ENCODE measurements at places on chromosomes 11 and 22. TPM values are rescaled to one million over a fixed set of nuclear protein-coding genes. Genes with fewer than 3 reads are reported as not detected.

DNA sequence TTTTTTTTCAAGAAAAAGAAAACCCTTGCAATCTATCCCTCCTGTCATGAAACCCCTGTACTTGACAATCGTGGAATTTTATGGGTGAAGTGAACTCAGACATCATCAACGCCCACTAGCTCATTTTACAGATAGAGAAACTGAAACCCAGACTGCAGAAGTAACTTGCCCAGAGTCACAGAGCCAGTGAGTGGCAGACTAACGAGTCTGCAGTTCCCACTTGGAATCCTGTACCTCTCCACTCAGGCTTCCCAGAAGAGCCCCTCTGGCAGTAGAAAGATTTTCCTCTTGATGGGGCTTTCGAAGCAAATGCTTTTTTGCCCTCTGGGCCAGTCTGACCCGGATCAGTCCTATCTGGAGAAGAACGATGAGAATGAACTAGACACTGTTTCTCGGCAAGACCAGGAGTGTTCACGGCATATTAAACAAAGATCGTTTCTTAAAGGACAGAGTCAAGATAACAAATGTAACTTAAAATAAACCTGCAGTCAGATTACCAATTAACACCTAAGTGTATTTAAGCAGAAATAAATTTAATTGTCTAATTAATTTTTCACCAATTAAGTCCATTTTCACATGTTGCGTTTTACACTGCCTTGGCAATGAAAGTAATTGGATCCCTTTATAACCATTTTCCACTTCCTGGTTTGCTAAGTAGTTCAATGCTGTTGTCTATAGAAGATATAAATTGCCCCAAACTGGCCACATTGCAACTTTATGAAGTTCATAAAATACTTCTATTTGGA lies 61.3 kb upstream of the CREB3L1 start:
- no peak for DNase-seq

CWC15 gene
- polyA plus RNA-seq, result 126 TPM

- no peak for DNase-seq
Measured at GRCh38 chr22:35417606-35418005, 17.7 kb downstream of the MCM5 start.

DNA sequence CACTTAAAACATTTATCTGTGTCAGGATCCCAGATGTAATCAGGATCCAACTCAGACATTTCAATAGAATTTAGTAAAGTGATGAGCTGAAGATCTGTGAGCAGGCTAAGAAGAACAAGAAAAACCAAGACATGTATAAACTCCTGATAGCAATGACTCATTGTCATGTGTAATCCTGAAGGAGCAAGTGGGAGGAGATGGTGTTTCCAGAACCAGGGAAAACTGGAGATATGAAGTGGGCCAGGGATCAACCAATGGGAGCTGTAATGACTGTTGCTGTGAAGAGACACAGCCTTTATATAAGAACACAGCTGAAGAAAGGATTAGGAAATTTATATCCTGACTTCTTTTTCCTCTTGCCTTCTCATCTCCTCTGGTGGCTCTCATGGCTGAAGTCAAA lies 682.5 kb upstream of the ARHGAP42 start:
- no peak for DNase-seq

GRCh38 chr22:16954060-16954403 lies 54.0 kb downstream of the GAB4 start:
- DNase-seq, result no peak

- DNase-seq, result no peak
Measured at GRCh38 chr11:90818196-90818745, 595.4 kb upstream of the CHORDC1 start.

DNA sequence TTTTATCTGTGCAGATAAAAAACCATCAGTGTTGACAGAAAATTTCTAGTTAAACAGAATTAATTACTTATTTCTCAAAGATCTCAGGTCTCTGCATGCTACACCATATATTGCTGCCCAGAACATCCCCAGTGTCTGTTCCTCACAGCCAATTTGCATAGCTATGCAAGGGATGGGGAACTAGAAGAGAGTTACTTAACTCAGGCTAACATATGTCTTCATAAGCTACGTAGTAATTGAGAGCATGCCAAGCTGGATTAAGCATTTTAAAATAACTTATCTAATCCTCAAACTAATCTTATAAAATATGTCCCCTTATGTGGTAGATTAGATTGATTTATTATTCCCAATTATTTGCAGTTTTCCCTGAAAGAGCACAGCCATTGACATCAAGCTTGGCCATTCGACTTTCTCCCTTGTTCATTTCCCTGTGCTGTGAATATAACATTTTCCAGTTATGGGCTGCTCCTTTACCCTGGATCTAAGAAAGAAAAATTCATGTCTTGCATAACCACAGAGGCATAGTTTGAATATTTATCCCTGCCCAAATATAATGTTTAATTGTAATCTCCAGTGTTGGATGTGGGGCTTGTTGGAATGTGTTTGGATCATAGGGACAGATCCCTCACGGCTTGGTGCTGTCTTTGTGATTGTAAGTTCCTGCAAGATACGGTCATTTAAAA lies 69.1 kb downstream of the C11orf87 start:
- DNase-seq, result no peak

MS4A2 gene
- polyA plus RNA-seq, result not detected

GLB1L2 gene
- polyA plus RNA-seq, result 22.4 TPM

F2 gene
- polyA plus RNA-seq, result 0.21 TPM

OR51E2 gene
- polyA plus RNA-seq, result 0.53 TPM

DNA sequence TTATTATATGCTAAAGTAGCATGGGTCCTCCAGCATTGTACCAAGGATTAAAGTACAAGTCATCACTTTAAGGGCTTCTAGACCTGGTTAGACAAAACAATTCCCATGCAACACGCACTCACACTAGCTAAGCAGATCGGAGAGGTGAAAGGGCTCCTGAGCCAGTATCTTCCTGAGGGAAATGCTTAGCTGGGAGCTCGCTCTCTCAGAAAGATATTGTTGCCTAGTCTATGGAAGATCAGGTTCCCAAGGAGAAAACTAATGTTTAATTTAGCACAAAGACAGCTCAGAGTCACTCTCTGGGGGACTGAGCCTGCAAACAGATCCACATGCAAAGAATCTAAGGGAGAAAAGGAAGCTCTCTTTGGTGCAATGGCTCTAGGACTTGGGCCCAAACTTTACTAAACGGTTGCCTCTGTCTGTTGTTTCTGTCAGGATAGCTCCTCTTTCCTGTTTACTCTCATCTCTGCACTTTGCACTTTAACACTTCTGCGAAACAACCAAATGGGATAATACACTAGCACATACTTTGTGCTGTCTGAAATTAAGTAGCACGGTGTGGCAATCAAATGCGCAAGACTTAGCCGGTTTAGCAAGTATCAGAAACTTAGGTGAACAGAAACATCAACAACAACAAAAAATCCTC lies 10.7 kb downstream of the MAML2 start:
- DNase-seq, result no peak

DNA sequence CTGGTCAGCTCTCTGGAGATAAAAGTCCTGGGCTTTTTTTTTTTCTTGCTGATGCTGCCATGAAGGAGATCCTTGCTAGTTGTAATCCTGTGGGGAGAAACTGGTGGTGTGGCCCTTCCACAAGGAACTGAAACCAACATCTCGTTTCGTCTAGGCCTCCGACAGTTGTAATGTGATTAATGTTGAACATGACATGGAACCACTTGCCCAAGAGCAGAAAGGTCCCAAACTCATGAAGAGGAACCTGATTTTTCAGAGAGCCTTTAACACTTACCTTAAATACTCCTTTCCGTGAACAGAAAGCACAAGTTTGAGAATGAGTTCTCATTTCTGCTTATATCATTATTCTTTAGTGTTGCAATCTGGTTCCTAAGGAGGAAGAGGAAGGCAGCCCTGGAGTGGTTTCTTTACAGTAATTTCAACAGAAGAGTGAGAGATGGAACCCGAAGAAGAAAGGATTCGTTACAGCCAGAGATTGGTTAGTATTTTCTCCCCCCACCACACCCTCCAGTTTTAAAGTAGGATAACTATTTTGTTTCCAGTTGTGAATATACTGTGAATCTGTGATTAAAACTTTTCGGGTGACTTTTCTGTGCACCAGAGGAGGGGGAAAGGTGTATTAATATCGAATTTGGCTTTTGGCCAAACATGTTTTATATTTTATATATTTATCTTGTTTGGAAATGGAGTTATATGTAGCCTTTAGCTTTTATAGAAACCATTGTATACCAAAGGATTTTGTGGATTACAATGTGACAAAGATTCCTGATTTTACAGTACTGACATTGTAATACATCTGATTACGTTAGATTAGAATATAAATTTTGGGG lies 2.0 kb downstream of the KDM2A start:
- DNase-seq, result no peak

PLAAT4 gene
- polyA plus RNA-seq, result 9.5 TPM

TPBGL gene
- polyA plus RNA-seq, result 0.07 TPM

- no peak for DNase-seq
Measured at GRCh38 chr11:46176421-46176820, 55.2 kb upstream of the PHF21A start.

DCHS1 gene
- polyA plus RNA-seq, result 27.8 TPM

DNA sequence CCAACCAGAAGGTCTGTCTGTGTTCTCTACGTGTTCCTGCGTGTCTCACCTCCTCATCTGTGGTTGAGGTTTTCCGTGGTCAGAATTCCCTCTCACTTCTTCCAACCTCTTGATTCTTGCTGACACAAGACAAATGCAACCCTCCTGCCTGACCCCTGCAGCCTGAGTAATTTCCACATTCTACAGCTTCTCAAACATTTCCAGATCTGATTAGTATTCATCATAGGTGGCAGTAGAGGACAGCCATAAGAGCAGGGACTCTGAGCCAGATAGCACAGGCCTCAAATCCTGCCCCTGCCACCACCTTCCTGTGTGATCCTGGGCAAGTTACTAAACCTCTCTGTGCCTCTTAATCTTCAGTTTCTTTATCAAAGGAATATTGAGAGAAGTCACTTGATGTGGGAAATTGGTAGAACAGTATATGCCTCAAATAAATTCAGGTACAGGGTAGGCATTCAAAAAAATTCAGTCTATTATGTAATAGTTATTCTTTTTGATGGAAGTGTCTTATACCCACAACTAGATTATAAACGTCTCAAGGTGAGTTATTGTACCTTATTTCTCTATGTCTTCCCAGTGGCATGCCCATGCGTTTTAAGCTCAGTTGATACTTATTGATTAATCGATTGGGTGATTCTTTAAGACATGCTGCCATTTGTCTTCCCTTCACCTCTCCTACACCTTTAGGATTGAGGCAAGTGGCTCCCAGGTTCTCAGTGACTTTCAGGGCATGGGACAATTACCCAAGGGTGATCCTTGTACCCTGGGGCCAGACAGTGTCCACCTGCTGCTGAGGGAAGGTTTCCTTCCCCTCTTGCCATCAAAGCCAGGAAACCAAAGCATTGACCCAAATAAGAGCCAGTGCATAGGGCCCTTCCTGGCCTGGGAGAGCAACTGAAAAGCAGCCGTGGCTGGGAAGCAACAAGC lies 19.6 kb downstream of the POU2AF1 start:
- DNase-seq, result no peak

GGTLC2 gene
- 0.21 TPM for polyA plus RNA-seq

- no peak for DNase-seq
Measured at GRCh38 chr11:46976182-46976854, 39.8 kb downstream of the CSTPP1 start.

DNA sequence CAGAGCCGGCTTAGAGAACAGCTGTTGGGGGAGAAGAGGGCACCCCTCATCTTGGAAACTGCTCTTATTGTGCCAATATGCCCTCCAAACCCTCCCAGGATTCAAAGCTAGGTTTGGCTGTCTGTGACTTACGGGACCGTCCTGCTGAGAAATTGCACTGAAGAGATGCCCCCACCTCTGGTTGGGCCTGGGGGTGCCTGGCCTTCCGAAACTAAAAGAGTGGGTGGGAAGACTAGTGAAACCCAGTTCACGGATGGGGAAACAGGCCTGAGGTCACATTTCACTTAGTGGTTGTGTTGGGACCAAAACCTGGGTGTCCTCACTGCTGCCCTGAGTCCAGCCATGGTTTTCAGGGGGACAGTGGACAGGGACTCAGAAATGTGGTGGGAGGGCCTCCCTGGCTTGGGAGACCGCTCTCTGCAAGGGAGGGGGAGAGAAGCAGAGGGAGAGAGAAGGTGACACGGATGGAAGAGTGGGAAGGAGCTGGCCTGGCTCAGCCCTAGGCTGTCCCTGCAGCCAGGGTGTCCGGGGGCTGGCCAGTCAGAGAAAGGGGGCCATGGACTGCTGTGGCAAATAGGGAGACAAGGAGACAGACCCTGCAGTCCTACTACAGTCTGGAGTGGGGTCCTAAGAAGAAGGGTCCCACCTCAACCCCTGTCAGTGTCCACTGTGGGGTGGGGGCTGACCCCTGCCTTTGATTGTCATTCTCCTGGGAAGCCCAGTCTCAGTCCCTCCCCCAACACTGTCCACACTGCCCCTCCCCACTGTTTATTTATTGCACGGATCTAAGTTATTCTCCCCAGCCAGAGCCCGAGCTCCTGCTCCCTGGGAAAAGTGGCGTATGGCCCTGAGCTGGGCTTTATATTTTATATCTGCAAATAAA lies 13.6 kb downstream of the MAFF start:
- no peak for DNase-seq

Data from right renal cortex interstitium (tissue), 3 donors.